ENCODE measurements at places on chromosomes 7 and 10.

GRCh38 chr7:157282141-157282801 is 54.5 kb upstream of the DNAJB6 start:
- ATAC-seq = no peak

- ATAC-seq = peak; percentile 45
Observed at GRCh38 chr10:27223964-27224363, 16.6 kb downstream of the ACBD5 start.

DNA sequence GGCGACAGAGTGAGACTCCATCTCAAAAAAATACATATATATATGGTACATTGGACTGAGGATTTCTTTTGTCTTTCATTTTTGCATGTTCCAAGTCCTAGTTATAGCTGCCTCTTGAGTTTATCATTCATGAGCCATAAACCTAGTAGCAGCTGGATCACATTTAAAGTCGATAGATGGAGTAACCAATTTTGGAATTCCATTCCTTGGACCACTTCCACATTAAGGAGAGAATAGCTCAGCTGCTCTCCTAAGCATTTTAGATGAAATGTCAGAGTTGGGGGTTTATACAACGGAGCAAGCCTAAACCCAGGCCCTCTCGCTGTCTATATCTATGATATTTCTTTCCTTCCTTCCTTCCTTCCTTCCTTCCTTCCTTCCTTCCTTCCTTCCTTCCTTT is 141.2 kb downstream of the LYZL1 start:
- no peak for ATAC-seq

DNA sequence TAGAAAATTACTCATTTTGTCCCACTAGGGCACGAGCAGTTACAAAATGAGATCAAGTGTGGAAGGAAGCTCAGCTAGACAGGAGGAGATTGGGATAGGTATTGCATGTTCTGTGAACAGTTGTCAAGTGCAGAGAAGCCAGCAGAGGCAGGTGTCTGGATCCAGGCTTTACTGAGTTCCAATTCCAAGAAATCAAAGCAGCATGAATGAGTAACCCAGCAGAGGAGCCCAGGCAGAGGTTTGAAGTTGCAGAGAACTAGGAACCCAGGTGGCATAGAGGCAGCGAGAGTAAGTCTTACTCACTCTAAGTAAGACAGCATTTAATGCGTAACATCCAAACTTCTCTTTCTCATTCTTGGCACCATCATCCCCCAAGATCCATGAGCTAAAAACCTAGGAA is 11.8 kb downstream of the MRC1 start:
- ATAC-seq = no peak

- no peak for ATAC-seq
Observed at GRCh38 chr7:43791665-43792064, 33.2 kb downstream of the BLVRA start.

DNA sequence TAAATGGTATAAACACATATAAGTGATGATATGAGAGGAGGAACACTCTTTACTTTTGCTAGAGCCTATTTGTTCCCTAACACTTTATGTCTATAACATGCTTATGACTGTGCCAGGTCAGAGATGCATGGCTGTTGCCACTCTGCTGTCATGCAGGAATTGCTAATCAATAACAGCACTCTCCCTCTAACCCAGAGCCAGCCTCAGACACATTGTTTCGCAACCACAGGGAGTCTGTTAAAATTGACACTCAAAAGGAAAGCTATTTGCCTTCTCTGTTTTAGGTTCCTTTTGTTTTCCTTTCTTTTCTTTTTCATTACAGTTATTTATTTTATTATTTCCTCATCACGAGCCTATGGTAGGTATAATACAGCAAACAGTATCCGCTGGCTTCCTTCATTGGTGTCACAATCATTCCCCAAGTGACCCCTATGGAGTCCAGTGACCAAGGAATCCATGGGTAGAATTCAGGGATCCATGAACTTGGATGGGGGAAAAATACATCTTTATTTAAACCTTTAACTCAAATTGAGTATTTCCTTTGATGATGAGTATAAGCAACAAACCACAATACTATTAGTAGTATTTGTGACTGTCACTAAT is 6.8 kb downstream of the PON2 start:
- no peak for ATAC-seq

DNA sequence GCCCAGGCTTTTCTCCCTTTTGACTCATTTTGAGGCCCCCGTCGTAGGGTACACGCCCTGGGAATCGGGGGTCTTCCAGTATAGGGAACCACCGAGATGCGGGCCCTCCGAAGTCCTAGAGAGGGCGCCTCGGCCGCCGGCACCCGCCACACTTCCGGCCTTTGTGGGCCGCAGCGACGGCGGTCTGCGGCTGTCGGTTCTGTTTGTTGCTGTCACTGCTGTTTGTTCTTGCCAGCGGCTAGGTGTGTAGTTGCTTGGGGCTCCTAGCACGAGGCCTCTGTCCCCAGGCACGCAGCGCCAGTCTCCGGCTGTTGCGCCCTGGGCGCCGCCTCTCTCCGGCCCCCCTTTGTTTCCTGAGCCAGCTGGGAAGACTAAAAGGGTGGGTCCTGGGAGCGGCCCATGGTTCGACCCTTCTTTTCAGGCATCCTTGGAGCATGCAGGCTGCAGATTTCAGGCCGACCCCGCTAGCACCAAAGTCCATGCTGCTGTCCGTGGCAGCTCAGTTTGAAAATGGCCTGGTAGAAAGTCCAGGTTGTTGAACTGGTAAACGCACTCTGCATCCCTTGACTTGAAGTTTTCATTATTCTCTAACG is 17.8 kb upstream of the ZKSCAN1 start:
- peak; percentile 91 for ATAC-seq

GRCh38 chr10:124992462-124993344 is 50.8 kb downstream of the ZRANB1 start:
- no peak for ATAC-seq

- peak; percentile 85 for ATAC-seq
Observed at GRCh38 chr10:101095550-101096213, 33.9 kb downstream of the KAZALD1 start.

GRCh38 chr7:10939237-10939910 is 34.3 kb upstream of the PHF14 start:
- ATAC-seq = peak; percentile 9

- ATAC-seq = no peak
Observed at GRCh38 chr7:155584763-155585531, 38.6 kb upstream of the CNPY1 start.

DNA sequence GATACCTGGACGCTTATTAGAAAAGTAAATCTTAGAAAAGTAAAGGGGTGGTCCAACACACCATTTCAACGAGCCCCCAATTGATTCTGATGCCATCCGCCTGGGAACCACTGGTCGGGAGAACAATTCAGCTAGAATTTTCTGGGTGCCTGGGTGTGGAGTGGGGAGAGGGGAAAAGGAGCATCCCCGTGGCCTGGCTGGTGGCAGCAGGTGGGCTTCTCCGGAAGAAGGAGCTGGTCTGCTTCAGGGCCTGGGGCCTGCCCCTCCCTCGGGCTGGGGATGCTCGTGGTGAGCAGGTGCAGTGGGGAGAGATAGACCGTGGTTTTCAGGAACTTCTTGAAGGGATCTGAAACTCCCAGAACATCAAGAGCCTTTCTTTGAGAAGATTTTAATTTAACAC is 39.9 kb upstream of the DUSP5 start:
- no peak for ATAC-seq

GRCh38 chr7:143216151-143216550 is 5.7 kb upstream of the TAS2R40 start:
- ATAC-seq = no peak

GRCh38 chr7:117110480-117111315 is 157.4 kb downstream of the ST7 start:
- peak; percentile 94 for ATAC-seq

- ATAC-seq = no peak
Observed at GRCh38 chr7:23383225-23383624, 84.1 kb downstream of the MALSU1 start.

GRCh38 chr10:110442746-110443145 is 55.0 kb upstream of the DUSP5 start:
- ATAC-seq = no peak

- ATAC-seq = peak; percentile 92
Observed at GRCh38 chr10:72248468-72249151, 25.1 kb upstream of the DDIT4 start.

DNA sequence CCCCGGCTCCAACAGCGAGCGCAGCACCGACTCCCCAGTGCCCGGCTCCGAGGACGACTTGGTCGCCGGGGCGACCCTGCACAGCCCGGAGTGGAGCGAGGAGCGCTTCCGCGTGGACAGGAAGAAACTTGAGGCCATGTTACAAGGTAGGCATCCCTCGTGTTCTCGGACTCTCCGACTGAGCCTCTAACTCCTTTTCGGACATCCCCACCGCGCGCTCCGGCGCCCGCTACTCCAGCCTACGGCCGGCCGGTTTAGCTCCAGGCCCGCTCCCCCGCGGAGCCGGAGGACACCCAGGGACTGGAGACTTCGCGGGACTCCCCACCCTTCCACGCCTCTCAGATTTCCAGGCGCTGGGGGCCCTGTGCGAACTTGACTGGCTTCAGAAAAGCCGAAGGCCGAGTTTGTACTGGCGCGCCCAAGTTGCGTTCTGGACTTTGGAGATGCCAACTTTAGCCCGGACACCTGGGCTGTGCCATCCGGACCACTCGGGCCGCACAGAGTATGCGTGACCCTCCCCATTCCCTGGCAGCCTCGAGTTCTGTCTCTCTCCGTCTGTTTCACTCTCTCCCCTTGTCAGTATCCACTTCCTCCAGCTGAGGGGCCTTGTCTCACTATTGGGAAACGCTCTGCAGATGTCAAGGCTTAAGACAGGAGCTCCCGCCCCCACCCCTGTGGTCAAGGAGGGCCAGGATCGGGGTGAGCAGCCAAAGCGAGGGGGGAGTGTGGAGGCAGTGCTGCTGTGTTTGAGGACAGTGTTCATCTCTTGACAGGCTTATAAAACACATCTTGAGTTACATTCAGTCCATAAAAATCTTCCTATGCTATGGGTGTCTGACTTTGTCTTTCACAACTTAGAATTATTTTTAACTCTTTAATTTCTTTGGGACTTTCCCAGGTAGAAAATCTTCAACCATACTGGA is 777 bp downstream of the BICC1 start:
- ATAC-seq = peak; percentile 31

GRCh38 chr7:44082541-44083207 is 344 bp upstream of the POLM start:
- peak; percentile 96 for ATAC-seq

DNA sequence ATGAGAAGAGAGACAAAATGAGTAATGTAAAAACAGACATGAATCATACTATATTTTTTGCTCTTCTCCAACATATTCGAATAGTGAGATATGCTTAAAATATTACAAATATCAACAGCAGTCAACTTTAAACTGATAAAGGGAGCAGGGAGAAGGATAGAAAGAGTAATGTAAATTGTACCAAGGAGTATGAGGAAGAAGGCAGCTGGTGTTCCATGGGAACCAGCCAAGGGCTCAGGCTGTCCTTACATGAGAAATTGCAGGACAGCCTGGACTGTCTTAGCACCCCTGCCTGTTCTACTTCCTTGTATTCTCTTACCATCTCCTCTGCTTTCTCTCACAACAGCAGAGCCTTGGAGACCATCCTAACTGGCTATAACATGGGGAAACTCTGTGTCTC is 128.7 kb downstream of the TSPAN12 start:
- ATAC-seq = no peak

GRCh38 chr10:13887761-13888160 is 301.0 kb downstream of the PRPF18 start:
- ATAC-seq = no peak

GRCh38 chr7:30596014-30596641 is 1.4 kb downstream of the GARS1 start:
- no peak for ATAC-seq

GRCh38 chr7:116824449-116824848 is 37.9 kb upstream of the CAPZA2 start:
- ATAC-seq = no peak

GRCh38 chr7:133009426-133010252 is 72.3 kb downstream of the CHCHD3 start:
- ATAC-seq = no peak

DNA sequence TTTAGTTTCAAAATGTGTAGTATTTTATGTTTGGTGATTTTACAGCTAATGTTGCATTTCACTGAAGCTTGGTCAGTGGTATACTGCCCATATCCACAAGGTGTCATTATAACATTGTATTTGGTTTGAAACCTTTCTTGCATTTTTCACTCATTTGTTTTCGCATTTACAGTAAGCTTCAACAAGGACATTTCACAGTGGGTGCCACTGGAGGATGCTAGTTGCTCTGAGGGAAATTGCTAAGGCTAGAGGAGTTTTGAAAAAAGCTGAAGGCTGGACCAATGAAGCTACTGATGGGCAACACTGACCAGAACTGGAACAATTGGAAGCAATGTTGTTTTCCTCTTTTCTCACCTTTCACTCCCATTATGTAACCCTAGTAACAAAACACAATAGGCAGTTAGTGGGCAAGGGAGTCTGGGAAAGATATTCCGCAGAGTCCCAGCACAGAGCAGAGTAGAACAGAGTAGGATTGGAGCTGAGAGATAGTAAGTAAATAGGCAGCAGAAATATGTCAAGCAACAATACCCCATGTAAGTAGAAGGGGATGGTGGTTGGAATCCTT is 23.6 kb upstream of the SRI start:
- no peak for ATAC-seq

GRCh38 chr7:2688409-2689342 is 674 bp downstream of the AMZ1 start:
- peak; percentile 24 for ATAC-seq

GRCh38 chr7:78794101-78794500 is 659.4 kb downstream of the MAGI2 start:
- no peak for ATAC-seq

DNA sequence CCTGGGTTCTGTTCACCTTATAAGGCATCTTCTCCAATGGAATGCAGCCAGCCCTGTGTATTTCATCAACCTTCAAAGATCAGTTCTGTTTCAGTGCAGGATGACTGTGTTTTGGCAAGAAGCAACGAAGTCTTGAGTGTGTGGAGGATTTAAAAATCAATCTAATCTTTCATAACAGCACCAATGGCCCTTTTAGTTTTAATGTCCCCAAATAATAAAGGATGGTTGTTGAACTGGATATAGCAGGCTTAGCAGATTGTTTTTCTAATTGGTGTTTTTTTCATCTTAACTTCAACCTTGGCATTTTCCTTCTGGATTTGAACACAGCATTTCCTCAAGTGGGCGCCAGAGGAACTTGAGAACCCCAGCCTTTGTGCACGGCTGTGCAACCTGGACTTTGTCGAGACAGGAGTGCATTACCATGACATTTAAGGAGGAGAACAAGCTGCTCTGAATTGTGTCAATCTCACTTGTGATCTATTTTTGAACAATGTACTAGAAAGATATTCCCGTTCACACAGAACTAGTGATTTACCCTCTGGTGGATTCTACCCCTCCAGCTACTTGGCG is 313.3 kb upstream of the AKR1E2 start:
- ATAC-seq = no peak

GRCh38 chr7:137920637-137921399 is 74.0 kb upstream of the DGKI start:
- no peak for ATAC-seq

- no peak for ATAC-seq
Observed at GRCh38 chr10:124181656-124182055, 88.3 kb upstream of the CHST15 start.

DNA sequence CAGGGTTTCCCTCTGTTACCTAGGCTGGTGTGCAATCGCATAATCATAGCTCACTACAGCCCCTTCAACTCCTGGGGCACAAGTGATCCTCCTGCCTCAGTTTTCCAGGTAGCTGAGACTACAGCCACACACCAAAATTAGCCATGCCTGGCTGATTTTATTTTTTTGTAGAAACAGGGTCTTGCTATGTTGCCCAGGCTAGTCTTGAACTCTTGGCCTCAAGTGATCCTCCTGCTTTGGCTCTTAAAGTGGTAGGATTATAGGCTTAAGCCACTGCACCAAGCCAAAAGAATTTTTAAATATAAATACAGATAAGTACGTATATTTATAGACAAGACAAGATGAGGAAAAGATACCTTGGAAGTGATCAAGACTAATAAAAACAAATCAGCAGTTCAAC is 116.9 kb downstream of the NRBF2 start:
- no peak for ATAC-seq

- no peak for ATAC-seq
Observed at GRCh38 chr10:103638948-103639347, 145.4 kb downstream of the NEURL1 start.

Measured in activated CD4-positive, CD25-positive, alpha-beta regulatory T cell treated with anti-CD3 and anti-CD28 coated beads, Interleukin-2, amount 50 U/mL, for 24 hours (primary cell).